ENCODE measurements at places on chromosomes 5 and 9.
A peak's percentile ranks its signal among the peaks of the same experiment; 100 is the strongest.

GRCh38 chr5:59587489-59588337 is 305.8 kb downstream of the PDE4D start:
- no peak for DNase-seq

DNA sequence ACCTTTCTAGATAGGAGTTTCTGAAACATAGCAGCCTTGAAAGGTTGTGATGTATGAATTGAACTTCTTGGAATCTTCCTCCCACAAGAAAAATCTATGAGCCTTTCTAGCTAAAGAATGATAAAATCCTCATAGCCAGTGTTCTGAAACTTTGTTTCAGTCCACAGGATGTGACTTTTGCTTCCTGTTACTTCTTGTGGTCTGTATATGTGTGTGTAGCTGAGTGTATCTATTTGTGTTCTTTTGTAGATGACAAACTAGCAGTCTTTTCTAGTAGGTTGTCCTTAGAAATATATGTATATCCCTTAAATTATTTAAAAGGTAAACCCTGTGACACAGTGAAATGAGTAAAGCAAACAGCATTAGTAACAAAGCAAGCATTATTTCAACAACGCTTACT is 188.8 kb downstream of the MRPS30 start:
- DNase-seq, result no peak

- DNase-seq, result no peak
Measured at GRCh38 chr9:123174079-123174478, 94.3 kb downstream of the STRBP start.

GRCh38 chr5:117892360-117892759 is 1096.0 kb downstream of the DTWD2 start:
- DNase-seq, result no peak

- DNase-seq, result no peak
Measured at GRCh38 chr9:108271236-108271635, 584.5 kb downstream of the ACTL7B start.

DNA sequence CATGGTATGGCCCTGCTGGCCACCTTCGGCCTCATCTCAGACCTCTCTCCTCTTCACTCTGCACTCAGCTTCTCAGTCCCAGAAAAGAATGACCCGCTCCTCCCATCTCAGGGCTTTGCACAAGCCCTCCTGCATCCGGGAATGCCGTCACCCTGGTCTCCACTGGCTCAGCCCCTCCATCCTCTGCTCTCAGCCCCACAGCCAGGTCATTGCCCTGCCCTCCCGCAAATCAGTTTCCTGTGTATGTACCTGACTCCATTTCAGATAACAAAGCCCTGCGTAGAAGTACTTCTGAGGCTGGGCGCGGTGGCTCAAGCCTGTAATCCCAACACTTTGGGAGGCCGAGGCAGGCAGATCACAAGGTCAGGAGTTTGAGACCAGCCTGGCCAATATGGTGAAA is 28.9 kb upstream of the EEIG1 start:
- no peak for DNase-seq

DNA sequence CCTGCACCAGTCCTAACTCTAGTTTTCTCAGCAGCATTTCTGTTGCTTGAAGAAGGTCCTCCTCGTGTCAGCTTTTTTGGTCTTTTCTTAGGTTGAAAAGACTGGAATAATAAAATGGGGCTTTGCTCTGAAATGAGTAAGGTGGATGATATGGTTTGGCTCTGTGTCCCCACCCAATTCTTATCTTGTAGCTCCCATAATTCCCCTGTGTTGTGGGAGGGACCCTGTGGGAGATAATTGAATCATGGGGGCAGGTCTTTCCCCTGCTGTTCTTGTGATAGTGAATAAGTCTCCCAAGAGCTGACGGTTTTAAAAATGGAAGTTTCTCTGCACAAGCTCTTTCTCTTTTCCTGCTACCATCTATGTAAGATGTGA is 53.6 kb downstream of the LIX1 start:
- no peak for DNase-seq

- no peak for DNase-seq
Measured at GRCh38 chr5:151002250-151002649, 18.1 kb upstream of the GPX3 start.

GRCh38 chr5:111720333-111720890 is 36.6 kb downstream of the NREP start:
- no peak for DNase-seq

DNA sequence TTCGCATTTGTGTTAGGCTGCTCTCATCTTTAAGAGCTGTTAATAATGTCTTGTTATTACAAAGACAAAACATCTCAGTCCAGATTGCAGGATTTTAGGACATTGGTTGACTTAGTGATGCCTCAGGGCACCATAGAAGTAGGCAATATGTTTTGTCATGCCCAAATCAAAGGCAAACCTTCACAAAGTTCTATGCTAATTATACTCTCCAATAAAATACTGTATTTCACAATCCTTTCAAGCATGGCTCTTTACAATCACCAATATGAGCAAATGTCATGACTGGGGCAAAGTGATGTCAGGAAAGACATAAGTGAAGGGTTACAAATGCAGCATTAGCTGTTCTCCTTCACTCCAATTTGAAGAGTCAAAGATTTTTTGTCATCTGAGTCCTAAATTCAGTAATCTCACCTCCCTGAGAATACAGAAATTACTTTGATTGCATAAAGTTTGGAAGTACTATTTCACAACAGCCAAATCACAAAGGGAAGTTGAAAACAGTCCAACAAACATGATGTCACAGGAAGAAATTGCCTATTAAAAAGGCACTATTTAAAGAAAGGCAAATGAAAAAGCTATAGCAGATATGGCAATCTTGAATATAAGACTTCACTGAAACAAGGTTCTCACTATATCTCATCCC is 303.2 kb downstream of the PRR16 start:
- DNase-seq, result no peak

DNA sequence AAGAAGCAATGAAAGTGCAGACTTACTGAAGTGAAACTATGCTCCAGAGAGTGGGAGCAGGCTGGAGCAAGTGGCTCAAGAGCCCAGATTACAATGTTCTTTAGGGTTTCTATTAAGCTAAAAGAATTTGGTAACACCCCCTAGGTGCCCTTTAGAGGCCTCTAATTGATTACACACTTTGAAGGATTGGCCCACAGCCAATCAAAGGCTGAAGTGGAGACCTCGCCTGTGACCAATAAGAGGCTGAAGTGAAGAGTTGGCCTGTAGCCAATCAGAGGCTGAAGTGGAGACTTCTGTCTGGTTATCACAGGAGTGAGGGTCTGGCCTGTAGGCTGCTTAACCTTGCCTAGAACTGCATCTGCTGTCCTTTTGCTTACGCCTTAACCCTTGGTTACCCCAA is 46.7 kb upstream of the SPATA31C2 start:
- no peak for DNase-seq

- peak; percentile 4 for DNase-seq
Measured at GRCh38 chr9:94681508-94681907, 42.2 kb upstream of the FBP1 start.

DNA sequence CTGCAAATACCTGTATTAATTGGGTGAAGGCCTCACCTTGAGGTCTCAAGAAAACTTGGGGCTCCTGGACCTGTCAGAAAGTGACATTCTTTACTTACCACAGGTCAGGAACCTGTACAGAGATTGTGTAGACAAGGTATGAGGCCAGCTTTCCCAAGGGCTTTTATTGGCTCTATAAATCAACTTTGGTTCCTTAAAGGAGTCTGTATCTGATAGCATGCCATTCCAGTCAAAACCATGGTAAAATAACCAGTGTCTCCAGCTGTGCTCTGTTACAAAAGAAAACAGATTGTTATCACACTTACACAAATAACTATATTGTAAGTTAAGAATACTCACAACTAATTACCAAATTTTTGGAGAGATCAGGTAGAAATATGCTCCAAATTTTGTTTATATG is 64.5 kb downstream of the COL15A1 start:
- no peak for DNase-seq

- no peak for DNase-seq
Measured at GRCh38 chr9:125332527-125332926, 70.9 kb downstream of the GAPVD1 start.

- DNase-seq, result no peak
Measured at GRCh38 chr5:112795944-112796678, 58.4 kb downstream of the APC start.

DNA sequence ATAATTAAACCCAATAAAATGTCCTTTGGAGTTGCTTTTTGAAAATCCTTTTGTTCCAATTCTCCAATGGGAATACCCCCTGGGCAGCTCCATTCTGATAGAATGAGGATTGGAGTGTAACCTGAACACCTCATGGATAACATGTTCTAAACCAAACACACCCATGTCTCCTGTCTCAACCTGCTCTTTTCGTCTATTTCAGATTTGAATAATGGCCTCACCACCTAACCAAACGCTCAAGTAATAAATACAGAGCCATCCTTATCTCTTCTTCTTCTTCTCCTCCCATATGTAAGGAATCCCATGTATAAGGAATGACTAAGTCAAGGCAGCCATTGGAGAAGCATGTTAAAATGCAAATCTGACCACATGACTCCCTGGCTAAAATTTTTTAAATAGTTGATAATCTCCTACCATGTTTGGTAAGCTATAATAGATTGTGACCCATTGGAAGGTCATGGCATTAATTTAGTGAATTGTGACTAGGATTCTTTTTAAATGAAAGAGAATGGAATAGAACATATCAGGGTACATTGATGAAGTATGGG is 26.0 kb downstream of the ELL2 start:
- no peak for DNase-seq

DNA sequence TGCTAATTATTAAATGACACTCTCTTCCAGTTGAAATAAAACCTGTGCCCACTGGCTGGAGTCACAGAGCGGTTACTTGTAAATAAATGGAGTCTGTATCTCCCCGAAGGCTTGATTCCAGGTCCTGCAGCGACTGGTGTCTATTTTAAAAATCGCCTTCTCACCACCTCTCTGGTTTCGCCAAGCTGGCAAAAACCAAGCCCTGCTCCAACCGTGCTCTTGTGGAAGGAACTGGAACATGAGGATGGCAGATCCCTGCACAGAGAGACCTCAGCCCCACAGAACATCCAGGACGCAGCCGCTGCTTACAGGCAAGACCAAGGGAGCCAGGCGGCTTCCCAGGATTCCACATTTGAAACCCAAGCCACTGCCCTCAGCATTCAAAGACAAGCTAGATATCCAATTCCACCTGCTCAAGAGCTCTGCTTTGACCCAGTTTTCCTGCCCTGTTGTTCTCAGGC is 15.0 kb downstream of the SEMA4D start:
- DNase-seq, result no peak

DNA sequence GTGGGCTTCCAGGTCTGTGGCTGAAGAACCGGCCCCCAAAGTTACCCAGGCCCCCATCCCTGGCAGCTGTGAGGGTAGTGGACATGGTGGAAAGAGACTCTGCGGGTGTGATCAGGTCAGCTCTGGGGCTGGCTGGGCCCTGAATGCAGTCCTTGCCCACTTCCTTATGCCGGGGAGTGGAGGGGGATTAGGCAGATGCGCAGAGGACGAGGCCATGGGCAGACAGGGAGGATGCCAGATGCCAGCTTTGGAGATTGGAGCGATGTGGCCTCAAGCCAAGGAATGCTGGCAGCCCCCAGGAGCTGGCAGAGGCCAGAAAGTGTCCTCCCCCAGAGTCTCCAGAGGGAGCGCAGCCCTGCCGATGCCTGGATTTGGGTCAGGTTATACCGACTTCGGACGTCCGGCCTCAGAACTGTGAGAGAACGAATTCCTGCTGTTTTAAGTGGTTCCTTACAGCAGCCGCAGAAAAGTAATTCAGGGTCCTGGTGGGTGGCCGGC is 69.8 kb downstream of the ADAMTS2 start:
- DNase-seq, result no peak

- no peak for DNase-seq
Measured at GRCh38 chr9:117887383-117887782, 183.2 kb downstream of the TLR4 start.

DNA sequence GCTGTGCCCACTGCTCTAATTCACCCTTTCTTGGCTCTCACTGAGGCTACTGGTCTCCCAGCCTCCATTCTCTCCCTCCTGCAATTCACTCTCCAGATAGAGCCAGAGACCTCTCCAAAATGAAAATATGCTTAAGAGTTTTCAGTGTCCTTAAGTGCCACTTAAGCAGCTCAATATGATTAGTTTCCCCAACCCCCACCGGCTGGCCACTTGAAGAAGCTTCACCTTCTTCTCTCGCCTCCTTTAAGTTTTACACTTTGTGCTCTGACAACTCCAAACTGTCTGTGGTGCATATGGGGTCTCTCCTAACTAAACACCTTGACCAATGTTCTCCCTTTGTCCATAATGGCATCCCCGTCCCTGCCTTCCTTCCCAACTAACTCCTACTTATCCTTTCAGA is 53.4 kb downstream of the CDK5RAP2 start:
- no peak for DNase-seq

GRCh38 chr5:922436-923280 is 30.0 kb downstream of the TRIP13 start:
- DNase-seq, result no peak

GRCh38 chr9:98009437-98009836 is 26.3 kb downstream of the ANP32B start:
- no peak for DNase-seq

GRCh38 chr9:125074976-125075375 is 68.4 kb downstream of the SCAI start:
- DNase-seq, result no peak

DNA sequence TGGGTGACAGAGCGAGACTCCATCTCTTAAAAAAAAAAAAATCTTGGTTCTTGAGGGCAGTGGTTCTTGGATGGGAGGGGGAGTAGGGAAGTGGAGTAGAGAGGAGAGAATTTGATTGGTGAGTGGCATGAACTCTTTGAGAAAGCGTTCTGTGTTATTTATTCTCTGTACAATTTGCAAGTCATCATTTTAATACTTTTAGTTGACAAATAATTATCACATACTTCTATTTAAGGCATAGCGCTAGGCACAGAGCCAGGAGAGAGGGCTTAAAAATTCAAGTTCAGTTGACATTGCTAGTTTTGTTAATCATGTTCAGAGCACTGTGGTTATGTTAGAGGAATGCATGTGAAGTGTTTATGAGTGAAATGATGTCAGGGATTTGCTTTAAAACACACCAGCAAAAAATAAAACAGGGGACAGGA is 24.6 kb downstream of the HSDL2 start:
- no peak for DNase-seq

GRCh38 chr5:140608722-140609121 is 24.3 kb downstream of the CD14 start:
- no peak for DNase-seq

- DNase-seq, result no peak
Measured at GRCh38 chr9:69254223-69254622, 70.8 kb upstream of the ENTREP1 start.

GRCh38 chr9:87667164-87667738 is 58.7 kb upstream of the CTSL start:
- no peak for DNase-seq

Data from activated naive CD4-positive, alpha-beta T cell (primary cell).